Suppressor macrophage (primary cell): ENCODE measurements at places on chromosomes 6 and 20.

GRCh38 chr6:162999575-163000285 lies 272.0 kb downstream of the PACRG start:
- no peak for DNase-seq

- no peak for DNase-seq
Measured at GRCh38 chr20:52761867-52762266, 210.3 kb upstream of the TSHZ2 start.

- no peak for DNase-seq
Measured at GRCh38 chr20:40176098-40176841, 512.8 kb downstream of the MAFB start.

- no peak for DNase-seq
Measured at GRCh38 chr6:85669735-85670194, 27.1 kb upstream of the SYNCRIP start.

- DNase-seq: no peak
Measured at GRCh38 chr6:138246650-138247440, 28.6 kb upstream of the PBOV1 start.
